ENCODE measurements at places on chromosomes 7 and 10.

DNA sequence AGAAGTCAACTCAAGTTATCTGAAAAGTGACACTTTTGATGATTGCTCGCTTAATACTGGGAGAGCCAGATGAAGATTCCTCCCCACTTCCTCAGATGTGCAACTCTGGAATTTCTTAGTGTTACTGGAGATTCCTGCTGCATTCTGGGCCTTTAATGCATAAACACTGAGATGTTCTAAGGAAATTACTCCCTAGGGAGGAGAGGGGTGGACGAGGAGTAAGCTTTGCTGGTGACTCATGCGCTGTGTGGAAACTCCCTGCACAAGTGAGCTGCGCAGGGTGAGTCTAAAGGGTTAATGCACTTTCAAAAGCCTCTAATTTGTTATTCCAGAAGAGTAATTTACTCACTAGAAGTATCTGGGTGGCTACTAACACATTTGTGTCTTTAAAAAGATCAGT, 46.3 kb downstream of the EGFR start:
- DNase-seq = no peak

- no peak for DNase-seq
These were observed 7.8 kb downstream of the GOT1 start for GRCh38 chr10:99422529-99423096.

DNA sequence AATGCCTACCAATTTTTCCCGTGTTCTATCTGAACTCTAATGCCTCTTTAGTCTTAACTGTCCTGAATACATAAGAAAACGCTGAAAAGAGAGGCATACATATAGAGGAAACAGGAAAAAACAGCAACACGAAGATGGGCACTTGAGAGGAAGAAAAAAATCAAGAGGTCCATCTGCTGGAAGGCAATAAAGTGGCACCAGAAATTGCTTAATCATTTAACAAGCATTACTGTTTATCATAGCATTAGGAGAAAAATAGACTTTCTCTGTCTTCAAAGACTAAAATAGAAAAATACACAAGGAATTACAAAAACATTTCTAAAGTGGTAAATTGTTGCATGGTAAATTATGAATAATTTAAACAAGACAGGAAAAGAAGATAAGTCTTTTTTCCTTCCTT, 35.0 kb downstream of the NSUN6 start:
- DNase-seq = no peak

- no peak for DNase-seq
These were observed 517.1 kb upstream of the ANKRD30A start for GRCh38 chr10:36608251-36608650.

GRCh38 chr7:106681815-106682495, 21.0 kb upstream of the CCDC71L start:
- DNase-seq = no peak

GRCh38 chr7:34849986-34850385, 187.3 kb downstream of the DPY19L1 start:
- DNase-seq = no peak

GRCh38 chr7:129095258-129095657, 40.3 kb upstream of the TNPO3 start:
- DNase-seq = no peak

DNA sequence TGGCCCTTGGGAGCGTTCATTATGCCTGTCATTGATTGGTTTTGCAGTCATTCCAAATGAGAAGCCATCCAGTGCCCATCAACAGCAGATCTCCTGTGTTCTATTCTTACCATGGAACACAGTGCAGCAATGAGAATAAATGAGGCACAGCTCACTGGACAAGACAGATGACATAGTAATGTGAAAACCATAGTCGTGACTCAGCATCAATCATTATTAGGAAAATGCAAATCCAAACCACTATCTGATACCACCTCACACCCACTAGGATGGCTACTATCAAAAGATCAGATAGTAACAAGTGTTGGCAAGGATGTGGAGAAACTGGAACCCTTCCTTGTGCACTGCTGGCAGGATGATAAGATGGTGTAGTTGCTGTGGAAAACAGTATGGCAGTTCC, 144.7 kb downstream of the ARHGAP22 start:
- no peak for DNase-seq
